ENCODE measurements at places on chromosomes 13 and 19.

GRCh38 chr13:19676168-19676567 is 42.7 kb downstream of the MPHOSPH8 start:
- DNase-seq = no peak

DNA sequence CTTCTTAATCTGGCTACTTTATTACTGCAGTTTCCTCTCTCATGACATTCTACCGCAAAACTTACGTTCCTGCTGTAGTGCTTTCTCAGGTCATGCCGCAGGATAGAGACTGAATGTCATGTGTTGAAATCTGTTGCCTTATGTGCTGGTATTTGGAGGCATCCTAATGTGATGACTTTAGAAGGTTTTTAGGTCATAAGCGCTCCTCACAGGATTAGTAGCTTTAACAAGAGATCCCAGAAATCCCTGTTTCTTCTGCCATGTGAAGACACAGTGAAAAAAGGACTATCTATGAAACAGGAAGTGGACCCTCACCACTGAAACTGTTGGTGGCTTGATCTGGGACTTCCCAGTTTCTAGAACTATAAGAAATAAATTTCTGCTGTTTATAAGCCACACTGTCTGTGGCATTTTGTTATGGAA is 209.3 kb downstream of the LACC1 start:
- no peak for DNase-seq

DNA sequence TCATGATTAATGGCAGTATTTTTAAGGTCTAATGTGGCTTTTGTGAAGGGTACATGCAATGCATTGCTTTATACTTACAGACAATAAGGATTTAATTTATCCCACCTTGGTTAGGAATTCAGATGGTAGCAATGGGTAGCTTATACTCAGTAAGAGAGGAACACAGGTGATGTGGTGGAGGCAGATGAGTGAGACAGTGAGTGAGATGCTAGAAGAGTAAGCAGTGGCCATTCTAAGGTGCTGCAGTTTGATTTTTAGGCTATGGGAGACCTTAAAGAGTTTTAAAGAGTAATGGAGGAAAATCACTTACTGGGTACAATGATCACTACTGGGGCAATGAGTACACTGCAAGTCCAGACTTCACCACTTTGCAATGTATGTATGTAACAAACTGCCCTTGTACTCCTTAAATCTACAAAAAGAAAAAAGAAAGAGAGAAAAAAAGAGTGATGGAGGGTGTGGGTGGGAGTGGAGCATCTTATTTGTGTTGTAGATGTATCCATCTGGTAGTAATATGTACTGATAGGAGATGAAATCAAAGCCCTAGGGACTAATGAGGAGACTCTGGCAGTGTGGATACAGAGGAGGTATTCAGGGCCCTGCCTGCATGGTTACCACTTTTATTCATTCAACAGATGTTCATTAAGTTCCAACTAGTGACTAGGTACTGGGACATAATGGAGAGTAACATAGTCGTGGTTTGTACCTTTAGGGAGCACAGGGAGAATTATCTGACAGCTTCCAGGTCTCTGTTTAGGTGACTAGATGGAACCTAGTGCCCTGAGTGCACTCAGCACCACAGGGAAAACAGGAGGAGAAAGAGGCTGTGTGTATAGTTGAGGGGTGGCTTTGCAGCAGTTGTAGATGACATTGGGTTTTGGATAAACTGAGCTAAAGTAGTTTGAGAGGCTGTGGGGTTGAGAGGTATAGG is 99.0 kb downstream of the GPC6 start:
- no peak for DNase-seq

- no peak for DNase-seq
Measured at GRCh38 chr13:98972627-98973026, 5.2 kb downstream of the DOCK9 start.

DNA sequence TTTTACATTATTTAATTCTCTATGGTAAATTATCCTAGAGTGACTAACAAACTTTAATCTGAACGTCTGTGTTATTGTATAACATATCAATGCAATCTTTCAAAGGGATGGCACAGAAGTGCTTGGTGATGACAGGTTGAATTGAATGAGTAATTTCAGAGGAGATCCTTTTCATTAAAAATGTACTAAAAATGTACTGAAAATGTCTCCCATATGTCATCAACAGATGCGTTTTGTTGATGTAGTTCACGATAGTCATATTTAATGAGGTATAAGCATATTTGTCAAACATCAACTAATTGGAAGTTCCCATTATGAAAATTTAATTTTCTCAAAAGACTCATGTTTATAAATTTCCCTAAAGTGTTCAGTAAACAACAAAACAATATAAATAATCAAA is 1434.7 kb upstream of the PCDH20 start:
- no peak for DNase-seq

- DNase-seq = no peak
Measured at GRCh38 chr19:32901504-32902161, 32.1 kb upstream of the SLC7A9 start.

DNA sequence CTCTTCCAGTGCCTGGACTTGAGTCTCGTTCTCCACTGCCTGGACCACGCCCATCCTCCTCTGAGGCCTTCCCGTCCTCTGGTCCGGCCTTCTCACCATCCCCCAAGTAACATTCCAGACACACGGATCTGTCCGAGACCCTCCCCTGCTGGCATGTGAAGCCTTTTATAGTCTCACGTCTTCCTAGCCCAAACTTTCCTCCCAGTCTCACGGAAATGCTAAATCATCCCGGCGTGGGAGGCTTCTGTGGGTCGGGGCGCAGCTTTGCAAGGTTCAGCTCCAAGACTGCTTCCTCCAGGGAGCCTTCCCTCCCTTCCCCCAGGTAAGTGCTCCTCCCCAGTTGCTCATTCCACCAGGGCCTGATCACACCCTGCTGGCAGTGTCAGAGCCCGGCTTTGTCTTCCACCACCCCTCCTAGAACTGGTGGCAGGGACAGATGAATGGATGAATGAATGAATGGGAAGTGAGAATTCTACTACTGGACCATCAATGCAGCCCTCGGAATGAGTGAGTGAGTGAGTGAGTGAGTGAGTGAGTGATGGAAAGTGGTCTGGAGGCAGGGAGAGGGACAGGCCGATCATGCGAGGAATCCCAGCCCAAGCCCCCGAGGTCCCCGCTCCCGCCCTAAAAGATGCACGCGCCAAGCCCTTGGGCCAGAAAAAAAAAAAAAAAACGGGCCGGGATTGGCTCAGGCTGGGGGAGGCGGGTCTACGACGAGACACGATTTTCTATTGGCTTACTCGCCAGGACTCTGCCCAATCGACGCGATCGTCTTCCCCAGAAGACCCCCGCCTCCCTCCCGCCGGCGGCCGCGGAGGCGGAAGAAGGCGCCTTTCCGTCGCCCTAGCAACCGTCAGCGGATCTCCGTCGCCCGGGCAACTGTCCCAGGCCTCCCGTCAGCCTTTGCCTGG is 9.3 kb downstream of the EPHX3 start:
- DNase-seq = peak; percentile 91

- no peak for DNase-seq
Measured at GRCh38 chr19:51417107-51417809, at the start of gene SIGLEC10. Gene SIGLEC10, minus strand, starts transcription at chr19:51417642. Its CDS starts 61 bp downstream, at chr19:51417581.

DNA sequence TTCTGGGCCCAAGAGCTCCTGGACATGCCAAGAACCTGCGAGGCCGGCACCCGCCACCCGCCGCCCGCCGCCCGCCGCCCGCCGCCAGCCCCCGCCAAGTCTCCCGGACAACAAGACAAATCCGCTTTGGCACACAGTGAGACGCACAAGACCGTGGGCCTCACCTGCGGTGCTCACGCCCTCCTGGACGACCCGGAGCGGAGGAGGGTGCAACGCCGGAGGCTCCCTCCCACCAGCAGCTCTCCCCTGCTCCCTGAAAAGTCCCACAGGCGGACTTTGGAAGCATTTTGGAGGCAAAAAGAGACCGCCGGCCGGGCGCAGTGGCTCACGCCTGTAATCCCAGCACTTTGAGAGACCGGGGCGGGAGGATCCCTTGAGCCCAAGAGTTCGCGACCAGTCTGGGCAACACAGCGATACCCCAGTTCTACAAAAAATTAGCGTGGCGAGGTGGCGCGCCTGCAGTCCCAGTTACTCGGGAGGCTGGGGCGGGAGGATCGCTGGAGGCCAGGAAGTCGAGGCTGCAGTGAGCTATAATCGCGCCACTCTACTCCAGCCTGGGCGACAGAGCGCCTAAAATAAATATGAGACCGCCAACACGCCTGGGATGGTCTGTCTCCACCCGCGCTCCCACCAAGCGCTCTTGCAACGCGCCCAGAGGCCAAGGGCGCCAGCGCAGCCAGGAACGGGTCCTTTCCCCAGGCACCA is 783 bp downstream of the RHPN2 start:
- no peak for DNase-seq

GRCh38 chr13:51585696-51586095 is 1.4 kb downstream of the WDFY2 start:
- DNase-seq = no peak

- no peak for DNase-seq
Measured at GRCh38 chr13:107456431-107456830, 758.9 kb downstream of the LIG4 start.

DNA sequence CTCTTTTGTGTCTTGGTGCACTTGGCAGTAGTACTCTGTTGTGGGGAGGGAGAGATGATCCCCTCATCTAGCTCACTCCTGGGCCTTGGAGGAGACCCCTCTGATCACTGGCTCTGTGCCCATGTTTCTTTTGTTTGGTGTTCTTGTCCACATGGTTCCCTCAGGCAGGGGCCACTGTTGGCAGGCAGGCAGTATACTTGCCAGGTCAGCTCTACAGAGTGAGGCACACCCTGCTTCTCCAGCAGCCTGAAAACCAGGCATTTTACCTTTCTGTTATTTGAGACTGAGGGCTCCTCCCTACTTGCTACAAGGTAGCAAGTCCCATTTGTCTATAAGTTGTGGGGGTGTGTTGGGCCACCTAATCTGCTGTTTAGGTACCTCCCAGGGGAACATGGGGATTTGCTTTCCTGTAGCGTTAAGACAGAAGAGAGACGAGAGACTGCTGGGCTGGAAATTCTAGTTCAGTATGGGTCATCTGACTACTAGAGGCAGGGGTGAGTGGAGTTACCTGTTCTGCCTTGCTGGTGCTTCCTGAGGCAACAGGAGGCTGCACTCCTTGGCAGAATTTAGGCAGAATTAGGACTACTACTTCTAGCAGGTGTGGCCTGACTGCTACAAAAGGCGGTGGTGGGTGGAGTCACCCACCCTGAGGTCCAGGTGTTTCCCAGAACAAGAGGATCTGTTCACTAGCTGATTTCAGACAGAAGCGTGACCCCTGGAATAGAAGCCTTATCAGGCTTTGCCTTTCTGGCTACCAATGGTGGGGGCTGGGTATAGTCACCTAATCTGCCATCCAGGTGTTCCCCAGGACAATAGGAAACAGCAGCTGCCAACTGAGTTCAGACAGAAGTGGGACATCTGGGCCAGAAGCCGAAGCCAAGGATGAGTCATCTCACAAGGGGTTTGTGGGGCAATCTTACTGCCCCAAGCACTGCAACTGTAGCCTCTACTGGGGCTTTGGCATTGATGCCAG is 843.0 kb upstream of the ATXN8OS start:
- DNase-seq = no peak

- no peak for DNase-seq
Measured at GRCh38 chr13:30520571-30520970, 54.8 kb upstream of the HMGB1 start.

- no peak for DNase-seq
Measured at GRCh38 chr13:105541565-105541964, 993.9 kb downstream of the EFNB2 start.

GRCh38 chr19:6015841-6016545 is 38.1 kb upstream of the RANBP3 start:
- DNase-seq = no peak

DNA sequence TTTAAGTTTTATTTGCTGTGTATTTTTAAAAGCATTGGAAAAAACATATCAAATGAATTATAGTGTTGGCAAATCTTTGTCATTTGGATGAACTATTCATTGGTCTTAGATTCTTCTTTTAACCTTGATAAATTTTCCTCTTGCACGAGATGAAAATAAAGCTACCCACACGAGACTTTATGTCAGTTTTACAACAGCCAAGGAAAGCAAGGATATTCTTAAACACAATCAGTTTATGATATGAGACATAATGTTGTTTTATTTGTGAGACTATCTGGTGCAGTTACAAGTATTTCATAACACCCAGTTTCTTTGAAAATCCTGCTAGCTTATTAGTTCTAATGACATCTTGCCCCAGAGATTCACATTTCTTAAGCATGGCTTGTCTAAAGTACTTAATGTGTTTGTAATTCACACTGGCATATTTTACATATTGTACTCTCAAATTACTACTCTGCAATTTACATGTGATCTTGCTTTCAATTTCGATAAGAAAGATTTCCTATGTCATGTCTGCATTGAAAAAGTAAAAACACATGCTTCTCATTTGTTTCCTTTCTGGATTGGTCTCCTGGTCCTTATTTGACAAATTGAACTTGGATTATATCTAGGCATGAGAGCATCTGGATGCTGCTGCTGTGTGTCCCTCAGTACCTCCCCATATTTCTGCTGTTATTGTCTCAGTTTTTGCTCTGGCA is 955.5 kb upstream of the PCDH9 start:
- DNase-seq = no peak
